Caudate nucleus (tissue), 63 donors: ENCODE measurements at places on chromosomes 3 and 15.
A peak's percentile ranks its signal among the peaks of the same experiment; 100 is the strongest.

DNA sequence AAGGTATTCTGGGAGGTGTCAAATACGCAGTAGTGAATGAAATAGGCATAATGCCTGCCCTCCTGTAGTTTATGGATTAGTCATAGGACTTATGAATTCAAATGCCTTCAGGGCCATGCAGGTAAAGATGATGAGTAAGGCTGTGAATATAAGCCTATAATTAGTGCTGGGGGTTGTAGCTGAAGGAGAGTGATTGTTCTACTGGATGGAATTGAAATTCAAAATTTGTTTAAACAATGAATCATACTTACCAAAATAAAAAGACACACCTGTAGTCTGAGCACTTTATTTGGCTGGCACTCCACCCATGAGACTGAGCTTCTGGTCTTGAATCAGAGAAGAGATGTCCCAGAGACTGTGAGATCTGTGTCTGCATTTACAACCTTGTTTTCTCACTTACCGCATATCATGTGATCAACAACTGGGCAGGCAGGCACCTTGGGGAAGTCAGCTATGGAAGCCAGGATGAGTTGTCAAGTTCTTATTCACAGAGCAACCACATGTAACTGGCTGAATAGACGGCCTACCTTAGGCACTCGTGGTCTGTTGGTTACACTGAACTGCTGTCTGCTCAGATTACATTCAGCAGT, 291.8 kb downstream of the NAALADL2 start:
- peak; percentile 8 for DNase-seq

DNA sequence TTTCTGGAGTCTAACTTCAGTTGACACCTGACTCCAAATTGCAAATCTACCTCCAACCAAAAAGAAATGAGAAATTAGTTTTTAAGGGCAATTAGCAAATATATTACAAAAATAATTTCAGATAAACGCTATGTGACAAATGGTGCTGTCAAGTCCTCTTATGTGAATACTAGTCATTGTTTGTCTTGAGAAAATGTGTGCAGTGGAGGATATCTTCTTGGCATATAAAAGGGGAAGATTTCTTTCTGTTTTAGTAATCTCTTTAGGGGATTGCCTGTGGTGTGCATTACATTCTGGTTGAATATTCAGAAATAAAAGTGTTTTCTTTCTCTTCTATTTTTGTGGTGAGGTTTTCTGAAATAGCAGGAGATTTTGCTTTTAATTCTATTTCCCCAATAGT, 3.0 kb upstream of the GCSAM start:
- DNase-seq: no peak

DNA sequence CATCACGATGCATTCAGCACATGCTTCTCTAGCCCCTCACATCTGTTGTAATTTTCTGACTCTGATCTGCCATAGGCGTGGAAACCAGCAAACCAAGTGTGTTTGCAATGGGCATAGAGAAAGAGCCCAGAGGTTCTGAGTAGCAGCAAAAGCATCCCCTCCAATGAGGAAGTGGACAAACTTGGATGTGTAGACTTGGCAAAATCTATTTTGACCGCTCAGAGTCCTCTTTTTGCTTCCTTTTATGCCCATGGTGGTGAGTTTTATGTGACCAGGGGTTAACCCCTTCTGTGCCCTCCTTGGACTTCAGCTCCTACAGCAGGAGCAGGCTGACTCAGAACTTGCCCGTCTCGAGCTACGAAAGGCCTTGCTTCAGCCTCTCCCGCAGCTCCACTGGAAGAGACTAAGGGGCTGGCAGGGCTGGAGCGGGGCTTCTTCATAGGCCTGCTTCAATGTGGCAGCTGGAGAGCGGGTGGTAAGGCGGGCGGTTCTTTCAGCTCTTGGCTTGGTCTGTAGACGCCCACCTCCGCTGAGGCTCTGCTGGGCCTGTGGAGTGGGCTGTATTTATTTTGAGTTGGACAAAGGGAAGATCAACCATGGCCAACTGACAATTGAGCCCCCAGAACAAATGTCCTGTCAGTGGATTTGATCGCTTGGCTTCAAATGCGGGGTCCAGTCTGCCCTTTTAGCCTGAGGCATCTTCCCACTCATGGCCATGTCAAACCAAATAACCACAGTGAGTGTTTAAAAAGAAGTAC, 6.5 kb upstream of the ETV5 start:
- DNase-seq: no peak

GRCh38 chr3:78116874-78117273, 1077.0 kb downstream of the ROBO2 start:
- no peak for DNase-seq

DNA sequence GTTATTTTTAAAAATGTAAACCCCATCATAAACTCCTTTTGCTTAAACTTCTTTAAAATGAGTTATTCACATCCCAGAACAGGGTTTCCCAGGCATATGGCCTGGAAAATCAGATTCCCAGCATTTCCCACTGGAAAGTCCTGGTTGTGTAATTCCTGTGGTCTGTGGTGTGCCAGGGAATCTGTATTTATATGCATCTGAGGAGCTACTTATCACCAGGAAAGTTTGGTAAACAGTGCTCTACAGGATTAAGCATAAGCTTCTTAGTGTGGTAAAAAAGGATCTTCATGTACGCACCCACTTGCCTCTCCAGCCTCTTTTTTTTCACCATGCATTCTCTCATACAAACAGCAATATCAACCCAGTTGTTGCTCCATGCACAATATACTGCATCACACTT, 28.2 kb downstream of the MEIS2 start:
- no peak for DNase-seq

GRCh38 chr3:150945226-150946032, 27.1 kb downstream of the CLRN1 start:
- no peak for DNase-seq

DNA sequence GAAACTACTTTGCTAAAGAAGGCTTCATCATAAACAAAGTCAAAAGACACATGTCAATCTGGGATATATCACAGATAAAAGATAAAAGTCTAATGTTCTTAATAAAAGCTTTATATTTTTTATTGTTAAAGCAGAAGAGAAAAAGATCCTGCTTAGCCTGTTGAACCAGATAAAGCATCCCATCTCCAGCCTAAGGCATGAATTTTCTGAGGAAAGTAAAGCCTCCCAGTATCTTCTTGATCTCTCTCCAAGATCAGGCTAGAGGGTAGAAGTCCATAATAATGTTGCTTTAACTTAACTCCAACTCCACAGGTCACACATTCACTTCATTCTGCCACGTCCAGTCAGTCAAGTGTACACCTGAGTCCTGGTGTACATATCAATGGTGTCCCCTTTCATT, 14.2 kb downstream of the ARL14 start:
- no peak for DNase-seq

DNA sequence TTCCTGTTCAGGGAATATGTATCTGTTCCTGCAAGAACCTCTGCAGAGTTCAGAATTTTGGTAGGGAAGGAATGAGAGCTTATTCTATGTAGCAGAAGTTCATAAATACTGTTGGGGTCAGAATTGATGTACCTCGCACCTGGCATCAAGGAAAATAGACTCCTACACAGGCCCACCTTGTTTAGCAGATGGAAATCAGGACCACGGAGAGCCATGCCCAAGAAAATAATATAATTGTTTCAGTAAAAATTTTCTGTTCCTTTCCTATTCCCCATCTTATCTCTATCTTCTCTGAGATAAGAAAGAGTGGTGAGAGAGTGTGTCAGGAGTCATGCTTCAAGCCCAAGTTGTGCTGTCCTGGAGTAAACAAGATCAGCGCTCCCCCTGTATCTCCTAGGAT, 404.7 kb upstream of the UBE2E2 start:
- DNase-seq: no peak

- no peak for DNase-seq
Observed at GRCh38 chr3:189099505-189100290, 72.1 kb upstream of the TPRG1 start.

GRCh38 chr3:126102530-126102951, 18.6 kb upstream of the SLC41A3 start:
- no peak for DNase-seq

- no peak for DNase-seq
Observed at GRCh38 chr3:19891740-19892139, 42.3 kb downstream of the EFHB start.

DNA sequence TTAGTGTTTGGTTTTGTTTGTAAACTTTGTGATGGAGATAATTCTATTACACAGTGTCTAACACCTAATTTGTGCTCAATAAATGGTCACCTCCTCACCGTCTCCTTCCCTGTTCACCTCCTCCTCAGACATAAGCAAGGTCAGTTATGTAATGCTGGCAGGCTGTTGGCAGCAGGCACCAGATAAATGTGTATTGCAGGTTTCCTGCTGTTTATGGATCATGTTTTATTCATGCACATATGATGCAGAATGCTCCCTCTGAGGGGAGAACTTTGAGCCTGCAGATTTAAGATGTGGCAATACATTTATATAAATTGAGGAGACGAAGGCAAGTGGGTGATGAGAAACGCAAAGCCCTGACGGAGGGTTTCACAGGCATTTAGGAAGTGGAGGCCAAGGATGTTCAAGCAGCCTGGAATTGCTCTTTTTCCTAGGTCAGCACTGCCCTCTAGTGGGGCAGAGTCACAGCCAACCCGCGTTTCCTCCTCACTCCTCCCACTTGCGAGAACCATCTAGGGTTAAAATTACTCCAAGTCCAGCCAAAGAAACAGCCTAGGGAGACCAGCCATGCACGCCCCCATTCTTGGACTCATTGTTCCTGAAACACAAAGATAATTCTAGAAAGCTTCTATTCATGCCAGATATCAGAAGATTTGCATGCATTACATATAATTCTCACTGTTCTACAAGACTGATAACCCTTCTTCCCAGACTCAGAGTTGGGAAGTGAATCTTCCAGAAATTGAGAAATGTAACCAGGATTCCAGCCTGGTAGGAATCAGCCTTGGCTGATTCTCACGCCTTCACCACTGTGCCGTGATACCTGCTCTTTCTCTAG, 228.7 kb downstream of the SLCO3A1 start:
- DNase-seq: peak; percentile 68

- DNase-seq: no peak
Observed at GRCh38 chr15:92845126-92845508, 55.0 kb upstream of the CHD2 start.

DNA sequence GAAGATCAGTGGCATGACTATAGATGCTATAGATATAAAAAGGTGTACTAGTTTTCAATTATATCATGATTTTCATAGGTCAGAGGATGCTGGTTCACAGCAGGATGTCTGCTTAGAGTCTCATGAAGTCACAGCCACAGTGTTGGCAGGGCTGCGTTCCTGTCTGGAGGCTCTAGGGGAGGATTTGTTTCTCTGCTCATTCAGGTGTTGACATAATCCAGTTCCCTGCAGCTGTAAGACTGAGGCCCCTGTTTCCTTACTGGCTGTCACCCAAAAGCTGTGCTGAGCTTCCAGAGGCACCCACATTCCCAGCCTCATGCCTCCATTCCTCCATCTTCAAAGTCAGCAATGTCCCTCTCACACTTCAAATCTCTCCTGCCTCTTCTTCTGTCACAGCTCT, 170.7 kb downstream of the OCA2 start:
- DNase-seq: no peak

DNA sequence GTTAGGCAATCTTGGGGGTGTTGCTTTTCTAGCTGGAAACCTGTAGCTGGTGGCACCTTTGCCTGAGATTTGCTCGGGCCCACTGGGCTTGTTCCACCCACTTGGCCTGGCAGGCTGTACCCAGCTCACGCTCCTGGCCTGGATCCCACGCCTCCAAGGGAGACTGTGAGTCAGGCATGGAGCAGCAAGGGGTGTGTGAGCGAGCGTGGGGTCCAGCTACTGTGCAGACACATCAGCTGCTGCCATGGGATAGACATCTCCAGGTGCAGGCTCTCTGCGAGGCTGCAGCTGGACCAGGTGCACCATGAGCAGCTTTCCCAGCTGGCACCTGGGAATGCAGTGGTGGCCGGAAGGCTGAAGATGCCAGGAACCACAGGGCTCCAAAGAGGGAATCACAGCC, 36.0 kb downstream of the NR1D2 start:
- no peak for DNase-seq

DNA sequence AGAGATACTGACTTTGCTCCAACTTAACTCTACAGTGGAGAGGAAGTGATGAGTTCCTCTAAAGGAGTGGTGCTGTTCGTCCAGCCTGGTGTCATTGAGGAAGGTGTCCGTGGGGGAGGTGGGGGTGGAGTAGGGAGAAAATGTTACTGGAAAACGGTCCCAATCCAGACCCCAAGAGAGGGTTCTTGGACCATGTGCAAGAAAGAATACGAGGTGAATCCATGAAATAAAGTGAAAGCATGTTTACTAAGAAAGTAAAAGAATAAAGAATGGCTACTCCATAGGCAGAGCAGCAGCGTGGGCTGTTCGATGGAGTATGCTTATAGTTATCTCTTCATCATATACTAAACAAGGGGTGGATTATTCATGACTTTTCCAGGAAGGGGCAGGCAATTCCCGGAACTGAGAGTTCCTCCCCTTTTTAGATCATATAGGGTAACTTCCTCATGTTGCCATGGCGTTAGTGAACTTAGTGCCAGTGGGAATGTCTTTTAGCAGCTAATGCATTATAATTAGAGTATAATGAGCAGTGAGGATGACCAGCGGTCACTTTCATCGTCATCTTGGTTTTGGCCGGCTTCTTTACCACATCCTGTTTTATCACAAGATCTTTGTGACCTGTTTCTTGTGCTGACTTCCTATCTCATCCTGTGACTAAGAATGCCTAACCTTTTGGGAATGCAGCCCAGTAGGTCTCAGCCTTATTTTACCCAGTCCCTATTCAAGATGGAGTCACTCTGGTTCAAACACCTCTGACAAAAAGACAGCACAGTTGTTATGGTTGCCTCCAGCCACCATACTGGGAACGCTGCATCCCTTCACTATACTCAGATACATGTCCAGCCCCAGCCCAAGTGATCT, 38.6 kb downstream of the CLEC3B start:
- DNase-seq: no peak

GRCh38 chr3:182508919-182509711, 284.2 kb upstream of the ATP11B start:
- peak; percentile 24 for DNase-seq

- DNase-seq: no peak
Observed at GRCh38 chr3:193190146-193190786, 50.8 kb upstream of the PLAAT1 start.

DNA sequence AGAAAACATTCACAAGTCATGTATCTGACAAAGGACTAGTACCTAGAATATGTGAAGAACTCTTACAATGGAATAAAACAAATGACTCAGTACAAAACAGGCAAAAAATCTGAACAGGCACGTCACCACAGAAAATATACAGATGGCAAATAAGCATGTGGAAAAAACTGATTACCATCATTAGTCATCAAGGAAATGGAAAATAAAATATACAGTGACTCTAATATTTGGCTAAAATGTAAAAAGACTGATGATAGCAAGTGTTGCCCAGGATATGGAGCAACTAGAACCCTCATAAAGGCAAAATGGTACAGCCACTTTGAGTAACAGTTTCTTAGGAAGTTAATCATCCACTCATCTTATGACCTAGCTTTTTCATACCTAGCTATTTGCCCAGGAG, 95.8 kb upstream of the ABHD17C start:
- no peak for DNase-seq
